T-helper 17 cell (primary cell): ENCODE measurements at places on chromosomes 7 and 10.

DNA sequence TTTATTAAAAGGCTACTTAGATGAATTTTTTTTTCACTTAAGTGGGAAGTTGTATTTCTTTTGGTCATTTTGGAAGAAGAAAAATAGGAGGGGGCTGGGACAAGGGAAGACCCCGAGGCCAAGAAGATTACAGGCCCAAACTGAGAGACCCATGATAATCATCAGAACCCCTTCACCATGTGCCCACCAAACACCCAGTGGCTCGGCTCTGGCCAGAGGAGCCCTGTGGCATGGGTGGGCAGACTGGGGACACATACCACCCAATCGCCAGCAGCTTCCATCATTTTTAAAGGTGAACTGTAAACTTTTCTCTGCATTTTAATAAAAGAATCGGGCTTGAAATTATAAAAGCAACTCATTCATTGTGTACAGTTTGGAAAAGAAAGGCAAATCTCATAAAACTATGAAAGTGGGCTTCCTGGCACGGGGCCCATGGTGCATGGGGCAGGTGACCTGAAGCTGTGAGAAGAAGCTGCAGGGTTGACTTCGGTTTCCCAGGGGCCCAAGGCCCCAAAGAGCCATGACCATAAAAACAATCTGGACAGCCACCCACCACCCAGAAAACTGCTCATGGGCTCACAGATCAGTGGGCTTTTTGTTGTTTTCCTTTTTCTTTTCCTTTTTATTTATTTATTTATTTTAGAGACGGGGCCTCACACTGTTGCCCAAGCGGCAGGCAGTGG lies 29.4 kb upstream of the RET start:
- DNase-seq, result no peak

DNA sequence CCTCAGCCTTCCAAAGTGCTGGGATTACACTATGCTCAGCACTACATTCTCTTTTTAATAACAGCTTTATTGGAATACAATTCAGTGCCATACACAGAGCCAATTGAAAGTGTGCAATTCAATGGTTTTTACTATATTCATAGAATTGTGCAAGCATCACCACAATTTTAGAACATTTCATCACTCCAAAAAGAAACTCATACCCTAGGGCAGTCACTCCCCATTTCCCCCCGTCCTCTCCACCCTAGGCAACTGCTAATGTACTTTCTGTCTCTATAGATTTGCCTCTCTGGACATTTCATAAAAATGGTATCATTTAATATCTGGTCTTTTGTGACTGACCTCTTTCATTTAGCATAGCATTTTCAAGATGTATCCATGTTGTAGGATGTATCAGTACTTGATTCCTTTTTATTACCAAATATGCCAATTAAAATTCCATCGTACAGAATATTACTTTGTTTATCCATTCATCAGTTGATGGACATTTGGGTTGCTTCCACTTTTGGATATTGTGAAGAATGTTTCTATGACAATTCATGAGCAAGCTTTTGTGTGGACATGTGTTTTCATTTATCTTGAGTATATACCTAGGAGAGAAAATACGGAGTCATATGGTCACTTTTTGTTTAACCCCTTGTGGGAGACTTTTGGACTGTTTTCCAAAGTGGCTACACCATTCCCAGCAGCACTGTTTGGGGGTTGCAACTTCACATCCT lies 6.3 kb upstream of the XPNPEP1 start:
- no peak for DNase-seq

- no peak for DNase-seq
Observed at GRCh38 chr10:44307691-44308090, 77.2 kb downstream of the CXCL12 start.

GRCh38 chr10:97534746-97535367 lies 36.1 kb downstream of the UBTD1 start:
- DNase-seq, result no peak

DNA sequence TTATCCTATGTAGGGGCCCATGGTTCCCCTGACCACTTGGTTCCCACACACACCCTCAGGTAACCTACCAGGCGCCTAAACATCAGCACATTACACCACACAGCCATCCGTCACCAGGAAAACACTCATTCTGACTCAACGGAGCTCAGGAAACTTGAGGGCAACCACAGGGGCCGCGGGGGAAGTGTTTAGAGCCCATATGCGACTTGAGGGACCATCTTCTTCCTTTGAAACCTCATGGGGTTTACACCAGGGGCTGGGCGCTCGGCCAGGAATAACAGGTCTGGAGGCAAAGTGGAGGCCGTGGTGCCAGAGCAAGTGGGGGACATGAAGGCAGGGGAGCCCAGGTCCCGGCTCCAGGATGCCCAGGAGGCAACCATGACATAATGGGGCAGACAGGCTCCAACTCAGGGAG lies 1.5 kb downstream of the STX1A start:
- peak; percentile 55 for DNase-seq

DNA sequence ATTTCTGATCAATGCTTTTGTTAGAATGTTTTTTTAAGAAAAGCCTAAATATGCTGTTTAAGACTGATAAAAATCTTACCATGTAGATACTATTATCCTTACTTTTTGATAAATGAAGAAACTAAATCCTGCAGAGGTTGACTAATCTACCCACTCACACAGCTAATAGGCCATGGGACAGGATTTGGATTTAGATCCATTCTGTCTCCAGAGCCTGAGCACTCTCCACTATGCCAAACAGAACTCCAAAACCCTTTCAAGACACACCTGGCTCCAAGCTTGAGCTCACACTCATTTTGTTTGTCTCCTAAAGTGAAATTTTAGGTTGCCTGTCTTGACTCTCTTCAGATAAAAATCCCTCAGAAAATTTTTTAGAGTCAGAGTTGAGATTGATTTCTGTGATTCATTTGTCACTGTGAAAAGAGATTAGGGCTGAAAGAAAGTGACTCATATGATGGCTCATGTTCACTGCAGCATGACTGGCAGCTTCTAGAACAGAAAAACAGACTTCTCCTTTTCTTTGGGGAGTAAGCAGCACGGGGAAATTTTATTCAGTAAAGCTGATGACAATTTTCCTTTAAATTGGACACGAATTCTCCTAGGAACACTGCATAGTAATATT lies 132.3 kb upstream of the POT1 start:
- no peak for DNase-seq

- DNase-seq, result no peak
Observed at GRCh38 chr10:71684356-71685173, 35.0 kb downstream of the C10orf105 start.

DNA sequence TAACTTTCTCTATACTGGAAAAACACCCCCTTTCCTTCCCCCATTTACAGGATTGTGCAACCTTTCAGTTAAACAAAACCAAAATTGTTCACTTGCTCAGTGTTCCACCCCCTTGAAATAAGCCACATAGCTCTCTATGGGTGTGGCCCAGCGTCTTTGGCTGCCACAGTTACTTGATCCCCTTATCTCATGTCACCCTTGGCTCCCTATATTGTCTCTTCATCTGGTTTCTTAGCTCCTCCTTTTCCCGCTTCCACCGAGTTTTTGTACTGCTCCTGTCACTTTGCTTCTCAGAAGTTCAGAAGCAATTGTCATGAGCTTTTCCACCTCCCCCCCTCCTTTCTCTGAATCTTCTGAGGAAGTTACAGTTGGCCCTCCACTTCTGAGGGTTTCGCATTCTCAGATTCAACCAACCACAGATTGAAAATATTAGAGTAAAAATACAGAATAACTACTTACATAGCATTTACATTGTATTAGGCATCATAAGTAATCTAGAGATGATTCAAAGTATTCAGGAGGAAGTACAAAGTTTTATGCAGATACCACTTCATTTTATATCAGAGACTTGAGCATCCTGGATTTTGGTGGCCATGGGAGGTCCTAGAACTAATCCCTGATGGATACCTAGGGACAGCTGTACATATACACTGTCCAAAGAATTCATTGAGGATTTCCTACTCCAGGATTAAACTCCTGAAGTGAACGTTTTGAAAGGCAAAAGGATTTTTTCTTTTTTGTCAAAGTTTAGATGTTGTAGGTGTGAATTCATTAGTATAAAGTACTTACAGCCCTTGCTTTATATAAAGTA lies 60.4 kb downstream of the ADD3 start:
- no peak for DNase-seq

DNA sequence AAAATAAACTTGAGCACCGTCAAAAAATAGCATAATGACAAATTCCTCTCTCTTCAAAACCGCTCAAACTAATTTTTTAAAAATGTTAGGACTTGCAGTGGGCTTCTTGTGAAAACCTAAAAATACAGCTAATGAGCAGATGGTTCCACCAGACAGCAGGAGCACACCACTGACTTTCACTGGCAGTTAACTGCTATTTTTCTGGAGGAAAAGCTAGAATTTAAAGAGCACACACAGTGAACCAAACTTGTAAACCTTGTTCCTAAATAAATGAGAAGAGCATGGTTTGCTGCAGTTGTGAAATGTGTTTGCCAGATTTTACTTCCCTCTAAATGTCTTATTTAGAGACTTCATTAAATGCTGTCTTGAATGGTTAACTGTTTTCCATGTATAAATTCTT lies 143.9 kb downstream of the RAPGEF5 start:
- DNase-seq, result no peak

GRCh38 chr10:70558295-70558694 lies 44.2 kb downstream of the PRF1 start:
- DNase-seq, result no peak

DNA sequence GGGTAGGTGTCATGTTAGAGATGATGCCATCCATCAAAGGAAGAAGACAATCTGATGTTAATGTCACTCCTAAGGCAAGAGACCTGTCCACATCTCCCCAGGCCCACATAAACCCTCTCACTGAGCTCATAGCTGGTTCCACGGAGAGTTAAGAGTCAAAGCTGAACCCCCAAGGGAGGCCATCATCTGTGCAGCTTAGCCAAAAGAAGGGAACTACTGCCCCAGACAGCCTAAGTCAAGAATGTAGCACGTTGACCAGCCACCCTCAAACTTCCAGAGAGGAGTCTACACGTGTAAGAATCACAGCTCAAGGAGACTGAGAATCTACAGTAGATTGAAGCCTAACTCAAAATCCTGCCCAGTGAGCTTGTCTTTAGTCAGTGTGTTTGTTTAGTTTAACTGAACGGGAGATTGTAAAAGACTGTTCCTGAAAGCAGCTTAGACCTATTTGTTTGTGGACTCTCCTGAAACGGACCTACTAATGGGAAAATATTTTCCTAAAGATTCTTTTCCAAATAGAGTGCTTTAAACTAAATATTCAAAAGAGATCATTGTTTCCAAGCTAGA lies 192.7 kb upstream of the NFE2L3 start:
- DNase-seq, result no peak

- no peak for DNase-seq
Observed at GRCh38 chr7:8261711-8262695, at the start of gene ICA1. Gene ICA1, minus strand, starts transcription at chr7:8262167. Its CDS starts 26,241 bp downstream, at chr7:8235926.

GRCh38 chr7:32506266-32507054 lies 11.2 kb downstream of the AVL9 start:
- DNase-seq, result no peak
